ENCODE measurements at places on chromosomes 4 and X.

DNA sequence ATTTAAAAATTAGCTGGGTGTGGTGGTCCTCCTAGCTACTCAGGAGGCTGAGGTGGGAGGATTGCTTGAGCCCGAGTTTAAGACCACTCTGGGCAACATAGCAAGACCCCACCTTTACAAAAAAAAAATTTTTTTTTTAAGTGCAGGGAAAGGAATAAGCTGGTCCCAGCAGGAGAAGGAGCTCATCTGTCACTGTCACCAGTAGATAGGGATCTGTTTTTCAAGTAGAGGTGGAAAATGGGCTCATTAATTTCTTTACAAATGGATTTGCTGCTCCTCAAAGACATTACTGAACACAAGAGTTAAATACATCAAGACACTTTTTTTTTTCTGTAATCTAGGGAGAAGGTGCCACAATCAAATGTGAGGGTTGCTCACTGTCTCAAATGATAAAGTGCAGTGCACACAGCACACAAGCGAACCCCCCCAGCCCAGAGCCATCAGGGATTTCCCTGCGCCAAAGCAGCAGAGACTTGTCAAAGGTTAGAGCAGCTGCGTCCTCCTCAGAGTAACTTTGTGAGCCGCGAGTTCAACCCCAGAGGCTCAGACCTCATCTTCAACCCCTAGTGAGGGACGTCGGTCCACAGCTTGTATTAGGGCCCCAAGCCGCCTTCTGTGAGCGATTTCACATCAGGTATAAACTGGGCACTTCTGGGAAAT lies 14.3 kb upstream of the MTNR1A start:
- DNase-seq = no peak

DNA sequence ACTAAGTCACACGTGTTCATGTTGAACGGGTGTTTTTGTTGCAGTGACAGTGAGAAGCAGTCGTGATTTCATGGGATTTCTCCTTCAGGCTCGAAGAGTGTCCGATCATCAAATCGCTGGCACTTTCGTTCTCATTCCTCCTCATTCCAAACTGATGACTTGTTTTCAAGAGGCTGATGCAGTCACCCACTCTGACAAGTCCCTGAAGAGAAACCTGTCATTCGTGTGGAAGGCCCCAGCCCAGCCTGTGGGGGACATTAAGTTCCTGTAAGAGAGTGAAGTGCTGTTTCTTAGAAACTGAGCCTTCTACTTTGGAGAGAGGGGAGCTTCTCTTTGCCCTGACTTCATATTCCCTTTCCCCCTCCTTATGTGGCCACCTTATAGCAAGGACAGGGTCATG lies 8.0 kb downstream of the REELD1 start:
- DNase-seq = no peak

DNA sequence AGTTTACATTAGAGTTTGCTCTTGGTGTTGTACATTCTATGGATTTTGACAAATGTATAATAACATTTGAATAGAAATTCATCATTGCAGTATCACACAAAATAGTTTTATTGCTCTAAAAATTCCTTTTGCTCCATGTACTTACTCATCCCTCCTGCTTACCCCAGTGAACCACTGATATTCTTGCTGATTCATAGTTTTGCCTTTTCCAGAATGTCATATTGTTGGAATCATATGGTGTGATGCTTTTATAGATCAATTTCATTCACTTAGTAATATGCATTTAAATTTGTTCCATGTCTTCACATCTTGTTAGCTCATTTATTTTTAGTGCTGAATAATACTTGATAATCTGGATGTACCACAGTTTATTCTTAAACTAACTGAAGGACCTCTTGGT lies 1593.2 kb downstream of the C4orf33 start:
- no peak for DNase-seq

GRCh38 chrX:38672646-38673045 lies 111.3 kb downstream of the TSPAN7 start:
- DNase-seq = no peak

- no peak for DNase-seq
Observed at GRCh38 chr4:142393127-142393526, 453.0 kb downstream of the INPP4B start.

- DNase-seq = no peak
Observed at GRCh38 chr4:20592013-20592412, 108.2 kb upstream of the PACRGL start.

GRCh38 chr4:2684486-2684885 lies 71.7 kb downstream of the TNIP2 start:
- DNase-seq = no peak

GRCh38 chr4:41977709-41978108 lies 3.8 kb upstream of the DCAF4L1 start:
- DNase-seq = no peak

GRCh38 chrX:4110964-4111363 lies 397.5 kb upstream of the PRKX start:
- DNase-seq = no peak

GRCh38 chrX:22063284-22063683 lies 31.2 kb downstream of the PHEX start:
- no peak for DNase-seq

GRCh38 chrX:115373308-115373707 lies 83.8 kb downstream of the LUZP4 start:
- DNase-seq = no peak

DNA sequence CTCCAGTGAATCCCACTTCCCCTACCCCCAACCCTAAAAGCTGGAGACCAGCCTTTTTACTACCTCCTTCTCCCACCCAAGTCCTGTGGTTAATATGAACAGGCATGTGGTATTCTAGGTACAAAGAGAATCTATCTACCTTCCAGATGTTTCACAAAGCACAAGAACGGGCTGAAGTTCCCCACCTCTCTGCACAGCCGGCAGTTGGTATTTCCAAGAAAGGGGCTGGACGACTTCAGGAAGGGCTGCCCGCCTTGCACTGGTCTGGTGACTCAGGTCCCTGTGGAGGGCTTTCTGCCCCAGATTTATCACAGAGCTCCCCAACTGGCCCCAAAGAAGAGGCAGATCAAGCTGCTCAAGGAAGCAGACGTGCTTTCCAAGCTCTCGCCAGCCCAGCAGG lies 4.5 kb downstream of the FAM47E start:
- DNase-seq = no peak

All from activated CD4-positive, CD25-positive, alpha-beta regulatory T cell treated with anti-CD3 and anti-CD28 coated beads, Interleukin-2, amount 50 U/mL, for 72 hours (primary cell).